ENCODE measurements at places on chromosomes 7 and 10. TPM values are rescaled to one million over a fixed set of nuclear protein-coding genes. Genes with fewer than 3 reads are reported as not detected.

CCDC7 gene
- total RNA-seq: 4.3 TPM

DNA sequence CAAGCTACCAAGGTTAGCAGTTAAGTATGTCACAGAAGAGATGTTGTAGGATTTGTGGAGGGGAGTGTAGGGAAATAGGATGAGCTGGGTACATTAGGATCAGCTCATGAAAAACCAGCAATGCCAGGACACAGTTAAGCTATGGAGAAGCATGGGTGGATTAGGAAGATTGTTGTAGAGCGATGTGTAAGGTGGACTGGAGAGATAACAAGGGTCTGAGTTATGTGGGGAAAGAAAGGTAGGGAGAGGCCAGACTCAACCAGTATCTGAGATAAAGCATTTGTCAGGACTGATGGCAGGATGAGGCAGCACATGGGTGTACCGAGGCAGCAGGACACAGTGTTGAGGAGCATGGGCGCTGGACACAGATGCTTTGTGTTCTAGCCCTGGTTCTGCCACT is 85.4 kb upstream of the PRR15 start:
- no peak overlapping the region for H3K4me3 ChIP-seq
- no peaks in the 10 kb centered on the region for H3K4me1 ChIP-seq
- H3K27me3 ChIP-seq: no peaks in the 10 kb centered on the region
- no peak overlapping the region for H3K27ac ChIP-seq
- DNase-seq: no peak
- no peaks in the 10 kb centered on the region for H3K36me3 ChIP-seq

DNA sequence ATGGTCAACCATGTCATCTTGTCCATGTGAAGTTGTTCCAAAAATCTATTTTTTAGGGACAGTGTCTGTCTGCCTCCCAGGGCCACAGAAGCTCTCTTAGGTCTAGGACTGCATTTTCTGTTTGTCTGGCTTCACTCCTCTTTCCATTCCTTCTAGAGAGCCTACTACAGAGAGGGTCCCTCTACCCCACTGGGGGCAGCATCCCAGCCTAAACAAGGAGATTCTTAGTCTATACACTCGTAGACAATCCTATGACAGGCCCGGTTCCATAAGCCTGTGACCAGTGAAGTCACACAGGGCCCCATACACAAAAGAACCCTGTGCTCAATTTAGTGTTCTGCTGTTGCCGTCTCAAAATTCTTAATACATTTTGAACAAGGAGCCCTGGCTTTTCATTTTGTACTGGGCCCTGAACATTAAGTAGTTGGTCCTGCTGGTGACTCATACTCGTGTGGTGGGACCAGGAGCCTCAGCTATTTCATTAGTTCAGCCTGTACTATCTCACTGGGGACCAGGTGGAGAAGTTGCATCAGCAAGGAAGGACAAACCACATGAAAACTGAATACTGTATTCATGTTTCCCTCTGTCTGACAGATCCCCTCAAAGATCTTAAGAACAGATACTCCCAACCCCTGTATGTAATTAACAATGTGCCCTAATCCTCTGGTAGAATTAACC is 23.5 kb upstream of the FAM180A start:
- H3K36me3 ChIP-seq: no peaks in the 10 kb centered on the region
- no peak overlapping the region for H3K27ac ChIP-seq
- DNase-seq: no peak
- no peak overlapping the region for H3K4me3 ChIP-seq
- no peaks in the 10 kb centered on the region for H3K27me3 ChIP-seq
- H3K4me1 ChIP-seq: peaks cover 5% of the 10 kb centered on the region

DNA sequence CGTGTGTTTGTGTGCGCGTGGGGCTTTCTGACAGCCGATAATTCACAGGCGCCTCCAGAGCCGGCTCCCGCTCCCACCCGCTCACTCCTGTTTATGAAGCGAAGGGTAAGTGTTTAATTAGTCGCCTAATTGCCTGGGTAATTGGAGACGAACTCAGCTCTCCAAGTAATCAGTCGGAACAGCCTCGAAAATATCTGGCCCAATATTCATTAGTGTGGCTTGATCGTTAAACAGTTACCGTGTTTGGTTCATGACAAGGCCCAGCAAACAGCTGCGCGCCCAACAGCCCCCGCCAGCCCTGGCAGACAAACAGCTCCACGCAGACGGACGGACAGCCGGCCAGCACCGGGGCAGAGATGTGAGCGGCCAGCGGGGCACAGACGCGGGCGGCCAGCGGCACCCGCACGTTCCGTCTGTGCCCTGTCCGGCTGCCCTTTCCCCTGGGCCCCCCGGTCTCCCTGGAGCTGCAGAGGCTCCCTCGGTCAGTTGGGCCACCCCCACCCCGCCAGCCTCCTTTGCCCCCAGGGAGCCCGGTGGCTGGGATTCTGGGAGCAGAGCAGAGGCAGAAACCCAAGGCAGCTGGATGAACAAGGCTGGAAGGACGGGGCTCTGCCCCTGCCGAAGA is 98.2 kb downstream of the UNCX start:
- no peak overlapping the region for H3K4me3 ChIP-seq
- no peaks in the 10 kb centered on the region for H3K4me1 ChIP-seq
- no peak overlapping the region for H3K27ac ChIP-seq

DNA sequence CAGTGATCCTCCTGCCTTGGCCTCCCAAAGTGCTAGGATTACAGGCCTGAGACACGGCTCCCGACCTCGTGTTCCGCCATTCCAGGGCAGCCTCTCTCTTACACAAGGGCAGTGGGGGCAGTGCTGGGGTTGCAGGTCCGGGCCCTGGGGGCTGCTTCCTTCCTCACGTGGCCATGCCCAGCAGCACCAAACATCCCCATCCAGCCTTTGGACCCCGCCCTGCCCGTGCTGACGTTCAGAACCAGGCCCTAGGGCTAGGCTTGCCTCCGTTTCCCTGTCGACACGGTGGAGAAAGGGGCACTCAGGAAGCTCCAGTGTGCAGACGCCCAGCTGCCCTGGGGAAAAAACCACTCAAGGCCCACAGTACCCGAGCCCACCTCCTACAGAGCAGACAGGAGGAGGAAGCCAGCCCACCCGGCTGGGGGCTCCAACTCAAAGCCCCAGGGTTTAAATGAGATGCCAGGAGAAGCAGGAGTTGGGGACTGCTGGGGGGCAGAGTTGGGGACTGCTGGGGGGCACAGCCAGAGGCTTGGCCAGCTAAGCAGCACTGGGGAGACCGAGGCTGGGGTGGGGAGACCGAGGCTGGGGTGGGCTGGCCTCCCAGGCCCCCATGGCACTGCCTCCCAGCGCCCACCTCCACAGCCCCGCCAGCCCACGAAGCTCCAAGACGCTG is 35.9 kb downstream of the ADAP1 start:
- H3K27ac ChIP-seq: no peak overlapping the region
- H3K27me3 ChIP-seq: no peaks in the 10 kb centered on the region
- no peak overlapping the region for H3K4me3 ChIP-seq
- no peak for DNase-seq
- no peaks in the 10 kb centered on the region for H3K36me3 ChIP-seq
- H3K4me1 ChIP-seq: peaks cover 2% of the 10 kb centered on the region

GRCh38 chr7:38478404-38478803 is 152.8 kb downstream of the AMPH start:
- no peak overlapping the region for H3K4me3 ChIP-seq
- H3K27me3 ChIP-seq: no peaks in the 10 kb centered on the region
- H3K36me3 ChIP-seq: no peaks in the 10 kb centered on the region
- no peak for DNase-seq
- no peak overlapping the region for H3K27ac ChIP-seq
- no peaks in the 10 kb centered on the region for H3K4me1 ChIP-seq

- no peaks in the 10 kb centered on the region for H3K36me3 ChIP-seq
- no peak for DNase-seq
- H3K4me3 ChIP-seq: no peak overlapping the region
- no peaks in the 10 kb centered on the region for H3K4me1 ChIP-seq
These were observed 6.9 kb downstream of the CPA4 start for GRCh38 chr7:130299866-130300265.

Measured in endodermal cell (in vitro differentiated cells).